ENCODE measurements at places on chromosomes 1 and 21. TPM values are rescaled to one million over a fixed set of nuclear protein-coding genes. Genes with fewer than 3 reads are reported as not detected.

MATN1 gene
- 0.56 TPM for total RNA-seq

GRCh38 chr1:36925251-36925650 lies 109.1 kb downstream of the GRIK3 start:
- no peak for DNase-seq

DNA sequence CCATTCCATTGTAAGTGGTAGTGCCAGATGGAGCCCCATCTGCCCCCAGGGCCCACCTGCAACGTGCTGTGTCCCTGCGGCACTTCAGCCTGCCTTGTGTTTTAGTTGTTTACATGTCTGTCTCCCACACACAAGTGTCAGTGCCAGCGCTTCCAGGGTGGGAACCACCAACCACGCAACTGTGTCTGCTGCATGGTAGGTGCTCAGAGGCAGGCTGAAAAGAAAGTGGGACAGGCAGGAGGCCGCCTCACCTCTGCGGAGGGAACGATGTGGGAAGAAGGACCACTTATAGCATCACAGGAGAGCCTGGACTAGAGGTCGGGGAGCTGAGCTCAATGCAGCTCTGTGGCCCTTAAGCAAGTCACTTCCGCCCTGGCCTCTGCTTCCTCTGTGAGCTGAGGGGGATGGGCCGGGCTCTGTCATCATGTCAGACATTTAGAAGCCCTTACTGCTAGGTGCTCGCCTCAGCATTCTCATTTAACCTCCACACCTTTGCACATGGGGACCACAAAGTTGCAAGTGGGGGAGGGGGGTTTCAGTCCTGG lies 17.9 kb downstream of the SLC9A1 start:
- no peak for DNase-seq

DNA sequence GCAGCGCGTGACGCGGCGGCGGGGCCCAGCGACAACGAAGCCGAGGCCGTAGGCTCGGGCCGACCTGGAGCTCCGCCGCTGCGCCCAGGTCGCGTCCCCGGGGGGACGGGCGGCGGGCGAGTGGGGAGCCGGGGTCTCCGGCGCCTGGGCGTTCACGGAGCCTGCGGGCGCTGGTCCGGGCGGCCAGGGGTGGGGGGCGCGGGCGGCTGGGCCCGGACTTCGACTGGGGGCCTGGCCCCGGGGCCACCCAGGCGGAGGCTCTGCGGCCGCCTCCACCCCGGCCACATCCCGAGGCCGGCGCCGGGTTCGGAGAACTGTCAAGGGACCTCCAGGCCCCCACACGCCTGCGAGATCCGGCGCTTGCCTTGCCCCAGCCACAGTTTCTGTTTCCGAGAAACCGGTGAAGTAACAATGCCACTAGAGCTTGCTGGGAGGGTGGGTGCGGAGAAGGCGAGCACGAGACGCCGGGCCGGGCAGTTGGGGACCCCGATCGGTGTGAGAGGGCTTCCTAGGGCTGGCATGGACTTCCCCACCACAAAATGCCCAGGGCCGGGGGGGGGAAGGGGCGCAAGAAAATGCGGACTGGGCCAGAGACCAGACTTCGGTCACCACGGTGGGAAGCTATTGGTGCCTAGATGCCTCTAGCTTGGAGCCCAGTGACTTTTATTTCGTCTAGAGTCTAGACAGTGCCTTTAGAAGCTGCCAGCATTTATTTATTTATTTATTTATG lies 501 bp downstream of the FBXO6 start:
- no peak for DNase-seq

DNA sequence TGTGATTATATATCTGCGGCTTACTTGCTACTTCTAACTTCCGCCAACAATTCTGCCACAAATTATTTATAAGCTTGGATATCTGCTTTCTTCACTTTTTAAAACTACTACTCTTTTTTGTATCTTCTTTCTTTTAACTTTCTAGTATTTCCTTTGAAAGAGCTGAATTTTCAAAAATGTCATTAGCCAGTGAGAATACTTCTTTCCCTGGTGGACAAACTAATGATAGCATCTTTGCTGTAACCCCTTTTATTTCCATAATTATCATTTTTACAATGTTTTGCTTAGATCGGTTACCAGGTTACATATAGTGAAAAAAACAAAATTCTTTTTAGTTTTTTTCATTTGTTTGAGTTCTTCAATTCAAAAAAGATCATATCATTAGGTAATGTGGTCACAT lies 355.9 kb upstream of the ADGRL4 start:
- no peak for DNase-seq

GRCh38 chr1:32014948-32015273 lies 1.2 kb downstream of the KHDRBS1 start:
- DNase-seq: no peak

Measured in IMR-90 (cell line).